ENCODE measurements at places on chromosomes 16 and 17.

DNA sequence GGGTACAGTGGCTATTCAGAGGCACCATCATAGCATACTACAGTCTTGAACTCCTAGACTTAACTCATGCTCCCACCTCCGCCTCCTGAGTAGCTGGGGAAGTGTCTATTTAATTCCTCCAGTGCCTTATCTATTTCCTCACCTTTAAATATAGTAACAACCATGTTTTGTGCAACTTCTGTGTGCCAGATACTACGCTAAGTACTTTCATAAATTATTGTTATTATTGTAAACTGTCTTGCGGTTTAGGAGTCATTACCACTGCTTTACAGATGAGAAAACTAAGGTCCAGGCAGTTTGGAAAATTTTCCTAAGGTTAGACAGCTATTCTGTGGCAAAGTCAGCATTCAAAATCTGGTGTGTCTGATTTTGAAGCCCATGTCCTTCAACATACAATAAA, 359.1 kb upstream of the XYLT1 start:
- no peak for DNase-seq

DNA sequence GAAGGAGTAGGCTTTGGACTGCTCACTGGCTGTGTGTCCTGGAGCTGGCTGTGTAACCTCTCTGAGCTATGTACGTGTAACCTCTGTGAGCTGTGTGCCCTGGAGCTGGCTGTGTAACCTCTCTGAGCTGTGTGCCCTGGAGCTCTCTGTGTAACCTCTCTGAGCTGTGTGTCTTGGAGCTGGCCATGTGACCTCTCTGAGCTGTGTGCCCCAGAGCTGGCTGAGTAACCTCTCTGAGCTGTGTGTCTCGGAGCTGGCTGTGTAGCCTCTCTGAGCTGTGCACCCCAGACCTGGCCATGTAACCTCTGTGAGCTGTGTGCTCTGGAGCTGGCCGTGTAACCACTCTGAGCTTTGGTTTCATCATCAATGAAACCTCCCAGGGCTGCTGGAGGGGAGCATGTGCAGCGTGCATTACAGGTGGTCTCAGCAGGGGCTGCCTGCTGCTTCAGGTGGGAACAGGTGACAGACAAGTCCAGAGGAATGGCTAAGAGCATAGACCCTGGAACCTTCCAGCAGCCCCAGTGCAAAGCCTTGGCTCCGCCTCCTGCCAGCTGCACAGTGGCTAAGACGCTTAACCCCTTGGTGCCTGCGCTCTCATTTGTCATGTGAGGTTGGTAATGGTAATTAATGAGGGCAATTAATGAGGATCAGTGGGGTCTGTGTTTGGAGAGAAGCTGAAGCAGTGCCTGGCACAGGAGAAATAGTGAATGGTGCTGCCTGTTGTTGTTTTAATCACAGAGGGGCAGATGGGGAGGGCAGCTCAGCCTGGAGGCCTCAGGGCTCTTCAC, 86.7 kb downstream of the KATNIP start:
- DNase-seq, result no peak

DNA sequence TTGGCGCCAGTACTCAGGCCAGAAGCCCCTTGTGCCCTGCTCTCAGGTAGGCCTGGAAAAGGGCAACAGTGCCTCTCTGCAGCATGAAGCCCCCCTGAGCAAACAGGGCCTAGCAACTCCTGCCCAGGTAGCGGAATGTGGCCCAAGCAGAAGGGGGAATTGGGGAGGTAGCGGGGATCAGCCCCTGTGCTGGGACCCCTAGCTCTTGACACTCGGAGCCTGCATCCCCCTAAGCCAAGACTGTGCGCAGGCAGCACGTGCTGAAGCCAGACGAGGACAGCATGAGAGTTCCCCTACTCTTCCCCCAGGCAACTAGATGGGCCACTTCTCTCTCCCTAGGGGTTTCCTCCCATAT, 823 bp upstream of the CD2BP2 start:
- no peak for DNase-seq

- DNase-seq, result no peak
These were observed 13.3 kb downstream of the NXPH3 start for GRCh38 chr17:49588726-49589576.

- no peak for DNase-seq
These were observed 2.7 kb downstream of the MLLT6 start for GRCh38 chr17:38707678-38708351.

DNA sequence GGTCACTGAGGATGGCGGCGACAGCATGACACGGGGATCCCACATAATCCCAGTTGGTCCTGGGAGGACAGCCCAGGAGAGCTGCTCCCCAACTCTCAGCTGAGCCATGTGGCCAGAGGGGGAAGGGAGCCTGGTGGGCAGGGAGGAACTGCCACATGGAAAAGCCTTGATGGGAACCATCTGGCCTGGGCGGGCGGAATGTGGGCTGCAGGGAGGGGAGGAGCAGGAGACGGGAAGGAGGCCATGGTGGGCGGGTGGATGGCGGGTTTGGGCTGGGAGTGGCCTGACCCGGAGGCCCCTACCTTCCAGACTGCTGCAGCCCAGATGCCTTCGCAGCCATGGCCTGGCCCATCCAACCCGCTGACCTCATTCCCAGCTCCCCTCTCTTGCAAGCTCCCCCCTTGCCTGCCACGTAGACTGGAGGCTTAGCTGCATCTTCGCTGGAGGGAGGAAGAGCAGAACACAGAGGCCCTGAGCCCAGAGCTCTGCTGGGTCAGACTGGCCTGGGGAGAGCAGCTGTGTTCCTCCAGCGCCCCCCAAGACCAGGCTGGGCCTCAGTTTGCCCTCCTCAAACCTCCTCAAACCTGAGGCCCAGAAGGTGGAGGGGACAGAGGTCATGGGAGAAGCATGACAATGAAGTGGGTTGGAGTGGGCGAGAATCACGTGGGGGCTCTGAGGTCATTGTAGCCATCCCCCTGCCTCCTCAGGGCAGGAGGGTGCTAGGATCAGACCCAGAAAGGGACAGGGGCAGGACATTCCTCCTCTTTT, 8.2 kb upstream of the COL1A1 start:
- no peak for DNase-seq

- no peak for DNase-seq
These were observed 78.9 kb downstream of the MPRIP start for GRCh38 chr17:17121162-17121561.

GRCh38 chr17:79976451-79976850, 59.2 kb downstream of the TBC1D16 start:
- no peak for DNase-seq

DNA sequence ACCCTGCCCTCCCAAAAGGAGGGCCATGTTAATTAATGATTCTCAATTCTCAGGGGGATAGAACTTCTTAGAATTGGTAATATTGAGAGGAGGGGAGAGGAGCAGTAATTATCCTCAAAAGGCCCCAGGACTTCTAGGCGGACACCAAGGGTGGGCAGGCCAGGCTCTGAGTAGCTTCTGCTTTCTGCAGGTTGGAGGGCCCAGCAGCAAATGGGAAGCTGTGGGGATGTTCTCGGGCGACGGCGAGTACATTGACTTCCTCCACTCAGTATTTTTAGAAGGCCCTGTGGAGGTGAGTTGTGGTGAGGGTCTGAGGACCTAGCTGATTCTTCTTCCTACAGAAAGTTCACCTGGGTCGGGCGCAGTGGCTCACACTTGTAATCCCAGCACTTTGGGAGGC, 57.5 kb downstream of the DNAH2 start:
- DNase-seq, result no peak

- DNase-seq, result no peak
These were observed 36.1 kb downstream of the GINS2 start for GRCh38 chr16:85652431-85653221.

DNA sequence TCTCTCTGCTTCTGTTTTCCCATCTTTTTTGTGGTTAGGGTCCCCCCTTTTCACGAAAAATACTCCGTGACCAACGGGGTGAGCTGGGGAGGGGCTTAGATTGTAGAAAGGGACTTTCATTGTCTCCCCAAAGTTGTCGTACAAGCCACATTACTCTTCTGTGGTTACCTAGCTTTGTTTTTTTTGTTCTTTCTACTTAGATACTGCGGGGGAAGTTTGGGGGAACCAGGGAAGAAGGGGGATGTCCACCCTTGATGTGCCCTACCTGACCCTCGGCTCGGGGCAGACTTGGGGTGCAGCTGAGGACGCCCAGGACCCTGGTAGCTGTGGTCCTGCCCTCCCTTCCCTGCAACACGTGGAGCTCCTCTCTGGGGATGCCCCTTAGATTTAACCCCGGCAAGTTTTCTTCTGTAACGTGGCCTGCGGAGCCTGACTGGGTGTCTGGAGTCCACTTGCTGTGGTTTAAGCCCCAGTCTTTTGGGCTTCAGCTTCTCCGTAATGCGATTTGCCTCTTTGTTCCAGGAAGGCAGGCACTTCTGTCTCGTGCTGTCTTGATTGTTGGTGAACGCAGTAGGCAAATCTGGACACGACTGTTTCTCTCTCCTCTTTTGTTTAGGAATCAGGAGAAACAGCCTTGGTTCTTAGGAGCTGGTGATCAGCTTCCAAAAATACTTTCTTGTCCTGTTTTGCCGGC, 892 bp downstream of the ABCC1 start:
- DNase-seq, result no peak

DNA sequence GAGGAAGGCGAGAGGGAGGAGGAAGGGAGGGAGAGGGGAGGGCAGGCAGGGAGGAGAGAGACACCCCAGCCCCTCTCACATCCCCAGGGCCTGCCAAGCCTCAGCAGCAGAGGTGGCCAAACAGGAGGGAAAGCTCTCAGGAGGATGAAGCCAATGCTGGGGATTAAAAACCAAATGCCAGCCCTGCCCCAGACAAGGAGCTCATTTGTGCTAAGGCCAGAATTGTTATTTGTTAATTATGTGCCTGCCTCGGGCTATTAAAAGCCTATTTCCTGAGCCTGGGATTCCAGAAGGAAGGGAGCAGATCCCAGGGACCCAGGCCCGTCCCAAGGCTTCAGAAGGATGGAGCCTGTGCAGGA, 27.9 kb upstream of the GINS2 start:
- no peak for DNase-seq

GRCh38 chr16:1053121-1053521, 19.4 kb upstream of the SSTR5 start:
- DNase-seq, result no peak

DNA sequence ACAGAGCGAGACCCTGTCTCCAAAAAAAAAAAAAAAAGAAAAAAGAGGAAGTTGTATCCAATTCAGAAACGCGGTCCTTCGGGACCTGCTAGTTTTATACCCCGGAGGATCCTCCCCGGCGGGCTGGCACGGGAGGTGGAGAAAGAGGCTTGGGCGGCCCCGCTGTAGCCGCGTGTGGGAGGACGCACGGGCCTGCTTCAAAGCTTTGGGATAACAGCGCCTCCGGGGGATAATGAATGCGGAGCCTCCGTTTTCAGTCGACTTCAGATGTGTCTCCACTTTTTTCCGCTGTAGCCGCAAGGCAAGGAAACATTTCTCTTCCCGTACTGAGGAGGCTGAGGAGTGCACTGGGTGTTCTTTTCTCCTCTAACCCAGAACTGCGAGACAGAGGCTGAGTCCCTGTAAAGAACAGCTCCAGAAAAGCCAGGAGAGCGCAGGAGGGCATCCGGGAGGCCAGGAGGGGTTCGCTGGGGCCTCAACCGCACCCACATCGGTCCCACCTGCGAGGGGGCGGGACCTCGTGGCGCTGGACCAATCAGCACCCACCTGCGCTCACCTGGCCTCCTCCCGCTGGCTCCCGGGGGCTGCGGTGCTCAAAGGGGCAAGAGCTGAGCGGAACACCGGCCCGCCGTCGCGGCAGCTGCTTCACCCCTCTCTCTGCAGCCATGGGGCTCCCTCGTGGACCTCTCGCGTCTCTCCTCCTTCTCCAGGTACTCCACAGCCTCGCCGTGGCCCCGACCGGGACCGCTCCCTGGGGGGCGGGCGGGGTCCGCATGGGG, at the start of gene CDH3:
Gene CDH3, plus strand, starts transcription at position 596 of the 779 bp plus-strand sequence. Its CDS starts 70 bp downstream, at position 666.
- no peak for DNase-seq

GRCh38 chr17:73910206-73910605, 266.0 kb upstream of the SDK2 start:
- DNase-seq, result no peak

DNA sequence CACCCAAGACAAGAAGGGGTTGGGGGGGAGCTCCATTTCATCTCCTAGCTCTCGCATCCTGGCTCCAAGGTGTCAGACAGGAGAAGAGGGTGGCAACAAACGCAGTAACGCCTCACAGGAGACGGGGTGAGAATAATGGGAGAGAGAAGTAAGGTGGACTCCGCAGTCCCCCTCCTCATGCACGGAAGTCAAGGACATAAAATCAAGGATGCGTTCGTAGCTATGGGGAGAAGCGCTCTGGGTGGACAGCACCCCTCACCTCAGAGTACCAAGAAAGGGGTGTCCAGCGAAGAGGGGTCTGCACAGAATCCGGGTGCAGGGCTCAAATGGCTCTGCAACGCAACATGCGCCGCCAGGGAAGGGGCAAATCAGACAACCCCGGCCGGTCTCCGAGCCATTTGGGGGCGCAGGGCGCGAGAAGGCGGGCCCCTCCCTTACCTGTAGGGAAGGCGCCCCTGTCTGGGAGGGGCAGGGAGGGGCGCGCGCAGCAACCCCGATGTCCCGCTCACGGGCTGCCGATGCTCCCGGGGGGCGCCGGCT, 555 bp downstream of the HDAC5 start:
- DNase-seq, result no peak

GRCh38 chr16:81836279-81837054, 57.4 kb downstream of the PLCG2 start:
- no peak for DNase-seq

DNA sequence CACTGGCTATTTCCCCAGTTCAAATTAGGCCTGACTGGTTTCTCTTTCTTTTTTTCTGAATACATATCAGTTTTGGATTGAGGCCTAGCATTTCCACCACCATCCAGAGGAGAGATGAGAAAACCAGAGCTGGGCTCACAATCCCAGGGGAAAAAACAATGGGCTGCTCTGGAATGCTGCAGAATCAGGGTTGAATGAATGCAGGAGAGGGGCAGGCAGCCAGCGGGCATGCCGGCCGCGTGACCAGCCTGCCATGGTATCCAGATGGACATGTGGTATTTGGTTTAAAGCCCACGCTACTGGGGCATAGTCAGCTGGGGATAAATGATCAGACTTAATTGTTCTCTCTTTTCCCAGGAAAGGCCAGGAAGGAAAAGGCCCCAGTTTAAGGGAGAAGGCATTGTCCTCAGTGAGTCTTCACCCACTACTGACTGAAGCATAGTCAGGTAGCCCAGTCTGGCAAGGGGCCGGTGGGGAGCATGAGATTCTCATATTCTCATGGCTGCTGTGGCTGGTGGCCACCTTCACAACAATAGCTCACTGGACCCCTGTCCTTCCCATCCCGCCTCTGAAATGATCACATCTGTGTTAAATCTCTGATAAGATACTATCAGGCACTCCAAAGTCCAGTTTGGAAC, 38.7 kb upstream of the RHOT1 start:
- DNase-seq, result no peak

All from NCI-H1436 treated with DMSO at 0.1 percent for 48 hours (cell line).